ENCODE measurements at places on chromosomes 11 and 22.

GRCh38 chr11:132549561-132549960, 982.7 kb downstream of the OPCML start:
- no peak for DNase-seq

DNA sequence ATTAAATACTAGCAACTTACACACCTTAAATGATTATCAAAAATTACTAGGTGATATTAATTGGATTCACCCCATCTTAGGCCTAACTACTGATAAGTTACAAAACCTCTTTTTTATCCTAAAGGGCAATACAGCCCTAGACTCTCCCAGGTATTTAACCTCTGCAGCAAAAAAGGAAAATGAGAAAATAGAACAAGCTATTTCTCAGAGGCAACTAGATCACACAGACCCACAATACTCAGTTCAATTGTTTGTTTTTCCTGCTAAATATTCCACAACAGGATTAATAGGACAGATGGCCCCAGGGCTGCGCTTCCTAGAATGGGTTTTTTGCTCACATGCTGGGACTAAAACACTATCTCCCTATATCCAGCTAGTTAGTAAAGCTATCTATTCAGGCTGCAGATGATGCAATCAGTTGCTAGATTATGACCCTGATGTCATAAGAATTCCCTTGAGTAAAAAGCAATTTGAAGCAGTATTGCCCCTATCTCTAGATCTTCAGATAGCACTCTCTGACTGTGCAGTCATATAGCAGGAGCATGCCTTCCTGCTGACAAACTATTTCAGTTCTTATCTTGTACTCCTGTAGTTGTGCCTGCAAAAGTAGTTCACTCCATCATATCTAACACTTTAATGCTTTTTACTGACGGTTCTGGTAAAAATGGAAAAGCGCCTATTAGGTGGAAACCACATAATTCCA, 1595.5 kb upstream of the TENM4 start:
- peak; percentile 32 for DNase-seq

GRCh38 chr22:22909605-22910271, 22.1 kb downstream of the IGLL5 start:
- DNase-seq: no peak

GRCh38 chr22:44391481-44392445, 79.0 kb upstream of the SHISAL1 start:
- no peak for DNase-seq

- peak; percentile 32 for DNase-seq
Observed at GRCh38 chr11:120612513-120613263, 101.1 kb downstream of the GRIK4 start.

GRCh38 chr22:28171712-28172111, 252.7 kb upstream of the PITPNB start:
- no peak for DNase-seq

DNA sequence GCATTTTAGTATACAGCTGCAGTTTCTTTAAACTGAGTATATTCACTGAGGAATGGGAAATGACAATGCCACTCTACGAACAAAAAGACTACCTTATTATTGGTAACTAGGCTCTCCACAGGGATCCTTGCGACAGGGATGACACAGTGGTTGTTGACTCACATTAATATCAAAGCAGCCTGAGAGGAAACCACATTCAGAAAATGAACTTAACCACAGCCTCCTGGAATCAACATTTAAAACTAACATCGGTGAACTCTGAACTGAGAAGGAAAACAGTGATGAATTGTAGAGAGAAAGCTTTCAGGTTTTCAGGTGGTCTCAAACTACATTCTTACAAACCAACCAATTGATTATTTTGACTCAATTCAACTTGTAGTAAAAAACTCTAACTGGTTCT, 90.3 kb upstream of the MTMR2 start:
- peak; percentile 81 for DNase-seq

GRCh38 chr11:57800444-57801182, 39.0 kb downstream of the CTNND1 start:
- peak; percentile 47 for DNase-seq

GRCh38 chr22:44180706-44181032, at the start of gene PARVG:
PARVG (plus strand) TSS chr22:44180925; CDS start chr22:44183330, 2,405 bp downstream.
- no peak for DNase-seq

GRCh38 chr22:35526333-35526979, 14.2 kb upstream of the RASD2 start:
- no peak for DNase-seq

DNA sequence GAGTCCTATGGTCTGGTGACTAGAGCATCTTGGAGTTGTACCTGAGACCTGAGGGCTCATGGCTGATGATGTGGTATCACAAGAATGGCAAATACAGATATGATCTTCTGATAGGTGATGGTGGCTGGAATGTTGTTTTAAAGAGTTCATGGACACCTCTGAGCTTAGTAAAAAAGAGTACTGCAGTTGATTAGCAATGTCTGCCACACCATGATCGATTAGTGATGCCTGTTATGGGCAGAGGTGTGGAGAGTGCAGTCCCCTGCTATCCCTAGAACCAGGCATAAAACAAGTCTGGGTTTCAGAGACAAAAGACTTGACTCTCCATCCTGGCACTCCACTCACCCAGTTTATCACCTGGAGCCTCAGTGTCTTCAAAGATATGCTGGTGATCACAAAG, 1.4 kb upstream of the BATF2 start:
- DNase-seq: no peak

DNA sequence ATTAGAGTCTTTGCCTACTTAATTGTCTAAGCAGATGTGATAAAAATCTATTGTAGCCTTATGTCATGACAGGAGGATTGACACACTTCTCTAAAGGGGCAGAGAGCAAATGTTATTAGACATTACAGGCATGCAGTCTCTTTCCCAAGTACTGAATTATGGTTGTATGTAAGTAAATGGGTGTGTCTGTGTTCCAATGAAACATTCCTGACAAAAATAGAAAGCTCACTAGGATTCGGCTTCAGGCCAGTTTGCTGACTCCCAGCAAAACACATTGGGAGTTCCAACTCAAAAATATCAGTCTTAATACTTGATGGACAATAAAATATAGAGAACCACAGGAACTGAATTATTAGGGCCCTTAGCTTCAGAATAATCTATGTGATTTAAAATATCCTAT, 1480.4 kb downstream of the FAM181B start:
- DNase-seq: no peak

DNA sequence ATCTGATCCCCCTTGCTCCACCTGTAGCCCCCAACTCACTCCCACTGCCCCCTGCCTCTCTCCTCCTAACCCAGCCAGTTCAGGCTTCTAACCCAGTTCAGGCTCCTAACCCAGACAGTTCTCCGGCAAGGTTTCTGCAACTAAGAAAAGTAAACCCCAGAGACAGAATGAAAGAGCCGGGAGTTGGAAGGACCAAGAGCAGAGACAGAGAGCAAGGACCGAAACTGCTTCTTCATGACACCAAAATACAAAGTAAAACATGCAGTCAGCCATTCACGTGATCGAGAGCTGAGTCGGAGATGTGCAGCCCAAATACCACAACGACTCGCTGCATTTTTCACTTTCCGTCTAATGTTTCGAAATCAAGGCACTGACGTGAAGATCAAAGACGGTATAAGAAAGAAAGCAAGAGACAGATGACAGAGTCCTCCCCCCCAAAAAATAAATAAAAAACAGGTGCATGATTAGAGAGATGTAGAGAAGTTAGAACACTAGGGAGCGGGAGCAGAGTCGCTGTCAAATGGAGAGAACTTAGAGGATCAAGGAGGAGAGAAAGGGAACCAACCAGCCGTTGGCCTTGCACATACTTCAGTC, 884 bp downstream of the IL10RA start:
- no peak for DNase-seq

DNA sequence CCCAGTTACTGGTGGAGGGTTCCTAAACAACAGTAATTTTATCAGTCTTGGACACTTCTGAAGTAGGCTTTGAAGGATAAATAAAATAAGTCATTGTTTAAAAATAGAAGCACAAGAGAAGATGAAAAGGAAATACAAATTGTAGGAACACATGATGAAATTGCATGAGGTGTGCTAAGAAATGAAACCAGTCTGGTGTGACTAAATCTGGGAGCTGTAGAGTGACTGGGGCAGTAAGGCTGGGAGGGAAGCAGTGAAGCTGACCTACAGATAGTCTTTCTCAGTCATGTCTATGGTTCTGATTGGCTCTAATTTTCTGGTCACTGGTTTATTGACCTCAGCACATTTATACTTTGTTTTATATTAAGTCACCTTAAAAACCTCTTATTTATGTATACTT, 139.1 kb downstream of the SLC17A6 start:
- no peak for DNase-seq

- DNase-seq: no peak
Observed at GRCh38 chr11:1071571-1072115, 3.0 kb upstream of the MUC2 start.

DNA sequence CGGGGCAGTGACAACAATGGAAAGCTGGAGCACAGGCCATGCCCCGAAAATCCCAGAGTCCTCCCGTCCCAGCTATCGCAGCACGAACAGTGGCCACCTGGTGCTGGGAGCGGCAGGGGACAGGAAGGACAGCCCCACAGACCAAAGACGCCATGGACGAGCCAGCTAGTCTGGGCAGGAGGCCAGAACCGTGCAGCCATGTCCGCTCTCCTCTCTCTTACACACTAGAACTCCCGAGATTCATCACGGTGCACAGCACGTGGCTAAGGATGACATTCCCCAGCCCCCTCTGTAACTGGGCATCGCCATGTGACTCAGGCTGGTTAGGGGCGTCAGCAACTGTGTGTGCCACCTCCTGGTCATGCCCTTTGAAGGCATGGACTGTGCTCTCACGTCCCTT, 4.6 kb downstream of the CDPF1 start:
- no peak for DNase-seq

GRCh38 chr11:78218707-78219492, 30.2 kb downstream of the USP35 start:
- no peak for DNase-seq

- DNase-seq: no peak
Observed at GRCh38 chr22:28647216-28647615, 32.4 kb downstream of the TTC28 start.

GRCh38 chr22:24030186-24030702, 19.1 kb downstream of the CABIN1 start:
- no peak for DNase-seq

- peak; percentile 66 for DNase-seq
Observed at GRCh38 chr22:22463855-22464540, 44.5 kb downstream of the ZNF280B start.

- peak; percentile 90 for DNase-seq
Observed at GRCh38 chr11:36233204-36233603, 56.0 kb downstream of the COMMD9 start.

- DNase-seq: no peak
Observed at GRCh38 chr22:27064386-27064785, 407.0 kb downstream of the MIAT start.

DNA sequence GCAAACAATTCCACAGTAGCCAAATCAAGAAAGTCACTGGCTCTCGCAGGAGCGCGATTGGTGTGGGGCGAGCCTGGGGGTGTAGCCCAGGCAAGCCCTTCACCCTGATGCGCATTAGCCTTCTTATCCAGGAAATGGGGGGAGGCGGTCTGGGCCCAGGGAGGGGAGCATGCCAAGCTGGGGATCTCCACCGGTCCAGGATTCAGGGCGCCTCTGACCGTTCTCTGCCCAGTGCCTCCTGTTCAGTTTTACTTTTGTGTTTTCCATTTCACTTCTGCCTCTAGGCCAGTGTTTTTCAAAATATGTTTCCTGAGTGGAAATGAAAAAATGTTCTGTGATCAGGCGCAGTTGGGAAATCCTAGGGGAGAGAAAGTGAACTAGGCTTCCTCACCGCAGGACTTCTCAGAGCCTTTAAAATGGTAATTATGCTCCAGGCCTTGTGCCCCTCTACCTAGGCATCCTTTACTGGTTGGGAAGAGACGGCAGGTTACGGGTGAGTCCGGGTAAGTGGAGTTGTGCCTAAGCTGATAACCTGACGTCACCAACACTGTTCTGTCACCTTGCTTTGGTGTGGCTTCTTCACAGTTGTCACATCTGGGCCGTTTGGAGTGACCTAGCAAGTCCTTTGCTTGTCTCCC, 18.4 kb downstream of the LRP5 start:
- DNase-seq: no peak

- no peak for DNase-seq
Observed at GRCh38 chr22:45496451-45496941, 6.2 kb upstream of the FBLN1 start.

- peak; percentile 85 for DNase-seq
Observed at GRCh38 chr11:96168623-96169022, 174.4 kb downstream of the MAML2 start.

DNA sequence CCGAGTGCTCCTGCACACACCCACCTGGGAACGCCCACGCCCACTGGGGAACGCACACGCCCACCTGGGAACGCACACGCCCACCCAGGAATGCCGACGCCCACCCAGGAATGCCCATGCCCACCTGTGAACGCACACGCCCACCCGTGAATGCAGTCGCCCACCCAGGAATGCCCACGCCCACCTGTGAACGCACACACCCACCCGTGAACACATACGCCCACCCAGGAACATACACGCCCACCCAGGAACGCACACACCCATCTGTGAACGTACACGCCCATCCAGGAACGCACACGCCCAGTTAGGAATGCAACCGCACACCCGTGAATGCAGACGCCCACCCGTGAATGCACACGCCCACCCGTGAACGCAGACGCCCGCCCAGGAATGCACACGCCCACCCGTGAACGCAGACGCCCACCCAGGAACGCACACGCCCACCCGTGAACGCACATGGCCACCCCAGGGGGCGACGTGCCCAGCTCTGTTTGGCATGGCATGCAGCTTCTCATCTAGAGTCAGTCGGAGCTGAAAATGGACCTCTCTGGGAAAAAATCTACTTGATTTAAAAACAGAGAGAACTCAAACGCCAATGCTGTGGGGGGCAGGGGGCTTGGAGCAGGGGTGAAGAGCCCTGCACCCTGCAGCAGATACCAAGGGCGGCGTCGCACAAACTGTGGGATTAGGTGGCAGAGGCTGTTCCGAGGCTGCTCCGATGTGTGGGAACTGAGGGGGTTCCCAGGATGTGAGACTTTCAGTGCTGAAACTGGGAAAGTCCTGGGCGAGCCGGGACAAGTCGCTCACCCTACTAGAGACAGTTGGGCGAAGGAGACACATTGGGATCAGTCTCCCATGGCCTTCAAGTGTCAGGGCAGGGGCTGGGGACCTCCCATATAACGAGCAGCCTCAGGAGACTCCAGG, 83.3 kb downstream of the MYEOV start:
- DNase-seq: no peak

GRCh38 chr22:44411226-44412135, 86.6 kb downstream of the RTL6 start:
- no peak for DNase-seq

- DNase-seq: no peak
Observed at GRCh38 chr22:19522190-19522880, 1.9 kb downstream of the CLDN5 start.

GRCh38 chr11:72373163-72373562, 61.2 kb downstream of the CLPB start:
- DNase-seq: no peak

GRCh38 chr22:19430890-19431541, 517 bp downstream of the HIRA start:
- no peak for DNase-seq

- peak; percentile 38 for DNase-seq
Observed at GRCh38 chr11:102560555-102561011, 30.0 kb upstream of the MMP7 start.
